M059J (cell line): ENCODE measurements at places on chromosomes 16 and 17. TPM values are rescaled to one million over a fixed set of nuclear protein-coding genes. Genes with fewer than 3 reads are reported as not detected.

Gene GGNBP2
- total RNA-seq: 48.5 and 58.9 TPM in 2 replicates

DNA sequence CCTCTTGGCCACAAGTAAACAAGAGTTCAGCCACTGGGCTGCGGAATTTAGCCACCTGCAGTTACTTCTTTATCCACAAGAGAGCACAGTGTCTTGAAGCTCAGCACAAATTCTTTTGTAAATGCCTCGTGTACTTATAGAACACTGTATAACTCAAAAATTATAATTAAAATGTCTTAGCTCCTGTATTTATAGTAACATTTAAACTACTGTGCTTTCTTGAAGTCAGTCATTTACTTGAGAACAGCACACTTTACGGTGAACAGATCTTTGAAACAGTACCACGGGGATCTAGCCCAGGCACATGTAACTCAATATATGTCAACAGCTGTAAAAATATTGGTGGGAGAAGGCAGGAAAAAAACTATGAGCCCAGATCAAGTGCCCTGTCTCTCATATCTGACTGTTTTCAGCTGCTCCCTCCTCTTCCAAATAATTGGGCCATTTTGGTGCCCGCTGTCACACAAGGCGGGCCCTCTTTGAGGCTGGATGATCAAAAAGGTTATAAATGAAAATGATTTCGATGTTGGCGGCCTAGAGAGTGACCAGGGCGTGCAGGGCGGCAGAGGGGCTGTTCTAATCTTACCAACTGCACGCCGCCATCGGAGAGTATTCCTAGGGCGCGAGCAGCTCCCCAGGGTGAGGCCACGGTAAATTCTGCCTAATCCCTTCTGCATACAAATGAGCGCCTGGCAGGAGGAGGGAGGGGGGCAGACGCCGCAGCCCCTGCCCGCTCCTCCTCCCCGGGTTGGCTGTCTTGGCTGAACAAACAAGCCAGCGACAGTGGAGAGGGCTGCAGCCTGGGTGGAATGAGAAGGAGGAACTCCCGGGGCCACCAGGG is 183.2 kb downstream of the C16orf78 start:
- peak; percentile 5 for DNase-seq

DNA sequence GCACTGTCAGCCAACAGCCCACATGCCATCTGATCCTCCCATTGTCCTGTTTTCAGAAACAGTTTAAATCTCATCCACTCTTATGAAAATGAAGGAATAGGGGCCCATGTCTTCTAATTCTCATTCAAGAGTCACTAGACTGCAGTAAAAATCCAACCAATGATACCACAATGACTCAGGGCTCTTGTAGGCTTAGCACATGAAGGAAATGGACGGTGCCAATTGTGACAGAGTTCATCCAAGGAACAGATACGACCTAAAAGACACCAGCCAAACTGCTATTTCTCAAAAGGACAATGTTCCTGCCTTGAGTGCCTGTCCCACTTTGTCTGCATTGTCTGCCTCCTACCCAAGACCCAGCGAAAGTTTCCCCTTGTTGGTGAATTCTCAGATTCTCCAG is 204.8 kb upstream of the COX10 start:
- peak; percentile 69 for DNase-seq

Gene CHRNE
- total RNA-seq: 0.02 TPM in 1 of 2 replicates, not detected in the other

- no peak for DNase-seq
These were observed 773 bp upstream of the NETO2 start for GRCh38 chr16:47144559-47144877.

Gene CHST6
- total RNA-seq: 0.98 and 1.4 TPM in 2 replicates

DNA sequence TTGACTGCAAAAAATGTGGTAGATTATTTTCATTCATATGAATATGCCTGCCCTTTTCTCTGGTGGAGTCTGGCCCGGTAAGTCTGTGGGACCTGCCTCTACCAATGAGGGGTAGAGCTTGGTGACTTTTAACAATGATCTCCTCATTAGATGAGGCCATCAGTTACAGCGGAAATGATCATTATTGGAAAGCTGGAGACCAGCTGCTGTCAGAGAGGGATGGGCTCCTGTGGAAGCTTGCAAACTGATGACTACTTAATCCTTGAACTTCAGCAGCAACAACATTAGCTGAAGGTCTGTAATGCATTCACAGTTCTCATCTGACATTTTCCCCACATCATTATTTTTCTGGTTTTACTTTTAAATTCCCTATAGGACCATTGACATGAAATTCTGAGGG is 194.1 kb downstream of the CDH13 start:
- no peak for DNase-seq

Gene C16orf46
- 1.4 TPM in 1 of 2 replicates, not detected in the other for total RNA-seq

GRCh38 chr17:73224663-73225305 is 31.9 kb downstream of the COG1 start:
- no peak for DNase-seq

- no peak for DNase-seq
These were observed 81.6 kb upstream of the LGALS9 start for GRCh38 chr17:27549251-27549893.

GRCh38 chr17:1590029-1590746 is 27.6 kb upstream of the PITPNA start:
- DNase-seq: peak; percentile 95

DNA sequence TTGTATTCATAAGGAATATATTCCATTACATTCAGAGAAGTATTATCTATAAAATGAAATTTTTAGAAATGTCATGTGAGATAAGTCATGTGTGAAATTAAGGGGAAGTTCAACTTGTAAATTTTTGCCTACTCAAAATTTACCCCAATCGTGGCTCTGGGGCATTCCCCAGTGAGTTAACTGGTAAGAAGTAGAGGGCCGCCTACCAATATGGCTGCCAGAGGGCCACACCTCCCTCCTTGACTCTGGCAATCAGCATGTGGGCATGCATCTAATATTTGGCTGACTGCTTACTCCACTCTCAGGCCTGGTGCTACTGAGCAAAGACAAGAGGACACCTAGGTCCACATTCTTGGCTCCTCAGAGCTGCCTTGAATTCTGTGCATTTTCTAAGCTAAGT is 39.7 kb upstream of the CNTNAP4 start:
- DNase-seq: no peak

DNA sequence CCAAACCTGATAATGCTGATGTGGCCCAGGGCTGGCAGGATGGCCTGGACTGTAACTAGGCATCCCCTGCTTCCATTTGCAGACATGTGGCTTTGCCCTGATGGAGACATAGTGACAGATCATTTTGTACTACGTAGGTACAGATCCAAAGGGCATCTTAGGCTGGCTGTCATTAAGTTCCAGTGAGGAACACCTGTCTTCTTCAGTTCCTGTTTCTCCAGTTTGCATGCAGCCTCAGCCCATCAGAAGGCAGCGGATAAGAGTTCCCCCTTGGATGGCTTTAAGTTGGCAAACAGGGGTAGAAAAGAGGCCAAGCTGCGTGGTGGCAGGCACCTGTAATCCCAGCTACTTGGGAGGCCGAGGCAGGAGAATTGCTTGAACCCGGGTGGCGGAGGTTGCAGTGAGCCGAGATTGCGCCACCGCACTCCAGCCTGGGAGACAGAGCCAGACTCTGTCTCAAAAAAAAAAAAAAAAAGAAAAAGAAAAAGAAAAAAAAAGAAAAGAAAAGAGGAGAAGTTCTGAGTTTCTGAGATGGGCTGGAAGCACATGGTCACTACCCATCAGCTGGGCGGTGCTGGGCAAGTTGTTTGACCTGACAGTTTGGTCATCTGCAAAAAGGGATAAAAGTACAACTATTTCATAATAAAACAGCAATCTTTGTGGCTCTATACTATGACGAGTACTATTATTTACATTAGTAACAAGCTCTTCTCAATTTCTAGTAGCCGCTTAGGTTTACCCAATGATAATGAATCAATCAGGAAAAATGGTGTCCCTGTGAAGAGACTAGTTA is 42.7 kb downstream of the CPPED1 start:
- no peak for DNase-seq

Gene PRSS8
- total RNA-seq: 0.20 TPM in 1 of 2 replicates, not detected in the other

DNA sequence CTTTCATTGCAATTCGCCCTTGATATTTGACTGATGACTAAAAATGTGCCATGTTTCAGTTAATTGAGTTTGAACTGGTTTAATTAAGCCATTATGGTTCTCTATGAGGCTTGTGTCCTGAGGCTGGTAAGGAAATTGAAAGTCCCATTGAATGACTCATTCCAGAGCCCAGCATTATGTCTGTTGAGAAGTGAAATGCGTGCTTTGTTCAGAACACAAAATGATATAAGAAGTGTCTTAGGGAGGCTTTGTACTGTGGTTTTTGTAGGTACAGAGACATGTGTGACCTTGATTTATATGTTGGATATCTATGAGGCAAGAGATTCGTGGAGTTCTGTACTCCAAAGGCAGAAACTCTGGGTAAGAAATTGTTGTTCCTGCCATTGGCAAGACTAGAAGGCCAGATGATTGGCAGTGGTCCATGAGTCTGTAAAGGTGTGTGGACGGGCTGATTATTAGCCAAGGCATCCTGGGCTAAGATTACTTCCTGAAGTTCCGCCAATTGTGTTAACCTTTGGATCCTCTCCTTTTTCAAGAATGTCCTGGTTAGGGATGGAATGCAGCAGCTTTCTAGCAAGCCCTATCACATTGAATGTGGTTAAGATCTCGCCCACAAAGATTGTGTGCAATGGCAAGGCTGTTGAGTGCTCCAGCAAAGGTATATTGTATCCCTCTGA is 103.7 kb downstream of the NPIPB5 start:
- DNase-seq: peak; percentile 83

DNA sequence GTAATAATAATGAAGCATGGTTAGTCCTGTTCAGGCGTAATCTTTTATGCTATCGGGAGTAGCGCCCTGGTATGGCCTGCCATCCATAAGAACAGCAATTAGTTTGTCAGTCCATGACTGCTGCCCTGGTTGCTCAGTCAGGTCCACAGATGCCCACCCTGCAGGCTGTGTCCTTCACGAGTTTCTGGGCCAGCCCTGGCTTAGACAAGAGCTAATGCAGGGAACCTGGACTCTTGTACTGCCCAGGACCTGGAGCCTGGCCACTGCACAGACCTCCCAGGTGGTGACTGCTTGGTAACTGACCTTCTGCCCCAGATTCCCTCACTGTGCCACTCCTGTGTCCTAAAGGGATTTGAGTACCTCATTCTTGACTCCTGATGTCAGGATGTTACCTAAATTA is 161.1 kb upstream of the NOG start:
- DNase-seq: no peak

GRCh38 chr16:48318630-48319029 is 66.6 kb downstream of the SIAH1 start:
- peak; percentile 56 for DNase-seq

- no peak for DNase-seq
These were observed 6.7 kb downstream of the TRPV1 start for GRCh38 chr17:3602499-3602898.

DNA sequence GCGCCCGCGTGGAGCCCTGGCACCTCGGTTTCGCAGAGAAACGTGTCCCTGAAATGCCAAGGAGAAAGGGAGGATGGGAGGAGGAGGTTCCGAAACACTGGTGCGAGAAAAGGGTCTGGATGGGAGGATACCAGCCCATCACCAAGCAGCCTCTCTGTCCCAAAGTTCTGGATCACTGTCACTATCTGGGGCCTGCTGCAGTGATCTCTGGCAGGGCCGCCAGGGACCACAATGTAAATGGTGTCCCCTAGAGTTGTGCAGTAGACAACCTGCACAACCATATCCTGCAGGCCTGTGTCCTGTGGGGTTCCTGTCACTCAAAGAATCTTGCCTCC is 229.3 kb downstream of the C16orf78 start:
- DNase-seq: no peak

Gene MARVELD3
- total RNA-seq: not detected in 2 replicates

Gene CCL1
- total RNA-seq: not detected in 2 replicates

- DNase-seq: peak; percentile 88
These were observed 149.9 kb downstream of the CLEC16A start for GRCh38 chr16:11094075-11094856.

GRCh38 chr17:45131616-45132319 is 547 bp downstream of the PLCD3 start:
- peak; percentile 50 for DNase-seq

GRCh38 chr16:86771506-86772460 is 193.4 kb downstream of the FOXL1 start:
- DNase-seq: peak; percentile 88

DNA sequence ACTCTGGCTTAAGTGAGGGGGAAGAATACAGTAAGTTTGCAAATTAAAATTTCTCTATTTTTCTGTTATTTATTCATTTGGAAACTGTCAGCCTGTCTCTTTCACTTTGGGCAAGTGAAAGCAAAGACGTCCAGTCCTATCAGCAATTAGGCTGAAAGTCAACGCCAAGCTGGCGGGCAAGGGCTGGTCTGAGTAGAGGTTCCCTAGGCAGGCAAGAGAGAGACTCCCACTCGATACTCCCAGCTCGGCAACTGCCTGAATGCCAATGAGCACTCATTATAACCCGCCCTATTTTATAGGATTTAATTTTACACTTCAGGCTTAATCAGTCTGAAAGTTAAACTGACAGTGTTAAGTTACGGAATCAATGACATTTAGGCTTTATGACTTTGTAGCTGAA is 14.3 kb upstream of the SLC38A8 start:
- DNase-seq: no peak

Gene CNGB1
- not detected in 2 replicates for total RNA-seq

DNA sequence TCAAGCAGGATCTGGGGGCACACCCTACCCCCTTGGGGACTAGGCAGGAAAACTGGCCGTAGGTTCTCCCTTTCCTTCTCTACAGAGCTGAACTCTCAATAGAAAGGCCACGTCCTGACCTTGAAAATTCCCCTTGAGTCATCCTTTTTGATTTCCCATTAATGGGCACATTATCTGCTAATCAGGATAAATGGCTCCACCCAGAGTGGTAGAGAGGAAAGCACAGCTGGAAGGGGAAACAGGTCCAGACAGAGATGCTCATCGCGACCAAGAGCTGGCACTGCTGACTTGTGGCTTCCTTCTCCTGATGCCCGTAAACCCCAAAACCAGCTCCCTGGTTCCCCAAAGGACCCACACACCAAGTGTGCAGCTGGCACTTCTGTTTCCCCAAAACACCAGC is 206.5 kb upstream of the CDH5 start:
- DNase-seq: peak; percentile 48

- DNase-seq: no peak
These were observed 17.8 kb upstream of the PITPNM3 start for GRCh38 chr17:6573982-6574686.

Gene OTOA
- total RNA-seq: not detected in 2 replicates

Gene KRT24
- total RNA-seq: not detected in 2 replicates

GRCh38 chr16:5028950-5029475 is 4.7 kb downstream of the NAGPA start:
- DNase-seq: no peak
